ENCODE measurements at places on chromosomes 2 and 18.
A peak's percentile ranks its signal among the peaks of the same experiment; 100 is the strongest.

GRCh38 chr2:191264647-191265081 lies 19.5 kb downstream of the MYO1B start:
- DNase-seq: no peak

GRCh38 chr2:39660612-39661236 lies 5.0 kb upstream of the TMEM178A start:
- DNase-seq: no peak

GRCh38 chr18:74604774-74605173 lies 7.1 kb downstream of the ZNF407 start:
- DNase-seq: peak; percentile 23

- no peak for DNase-seq
These were observed 215.5 kb downstream of the NCKAP5 start for GRCh38 chr2:133352719-133353118.

DNA sequence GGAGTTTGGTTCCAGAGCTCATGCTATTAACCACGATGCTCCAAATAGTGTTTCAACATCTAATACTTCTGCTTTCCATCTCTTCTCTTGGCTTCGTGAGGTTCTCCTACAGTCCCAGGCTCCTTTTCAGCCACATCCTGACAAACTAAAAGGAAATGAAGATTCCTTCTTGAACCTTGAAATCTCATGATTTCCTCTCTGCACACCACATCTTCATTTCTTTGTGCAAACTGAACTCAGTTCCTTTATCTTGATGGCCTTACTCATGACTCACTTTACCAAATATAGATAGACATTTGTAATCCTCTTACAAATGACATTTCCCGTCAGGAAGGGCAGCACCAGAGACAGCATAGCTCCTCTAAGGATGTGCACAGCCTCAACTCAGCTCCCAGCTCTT lies 50.0 kb upstream of the ITGA4 start:
- DNase-seq: no peak

DNA sequence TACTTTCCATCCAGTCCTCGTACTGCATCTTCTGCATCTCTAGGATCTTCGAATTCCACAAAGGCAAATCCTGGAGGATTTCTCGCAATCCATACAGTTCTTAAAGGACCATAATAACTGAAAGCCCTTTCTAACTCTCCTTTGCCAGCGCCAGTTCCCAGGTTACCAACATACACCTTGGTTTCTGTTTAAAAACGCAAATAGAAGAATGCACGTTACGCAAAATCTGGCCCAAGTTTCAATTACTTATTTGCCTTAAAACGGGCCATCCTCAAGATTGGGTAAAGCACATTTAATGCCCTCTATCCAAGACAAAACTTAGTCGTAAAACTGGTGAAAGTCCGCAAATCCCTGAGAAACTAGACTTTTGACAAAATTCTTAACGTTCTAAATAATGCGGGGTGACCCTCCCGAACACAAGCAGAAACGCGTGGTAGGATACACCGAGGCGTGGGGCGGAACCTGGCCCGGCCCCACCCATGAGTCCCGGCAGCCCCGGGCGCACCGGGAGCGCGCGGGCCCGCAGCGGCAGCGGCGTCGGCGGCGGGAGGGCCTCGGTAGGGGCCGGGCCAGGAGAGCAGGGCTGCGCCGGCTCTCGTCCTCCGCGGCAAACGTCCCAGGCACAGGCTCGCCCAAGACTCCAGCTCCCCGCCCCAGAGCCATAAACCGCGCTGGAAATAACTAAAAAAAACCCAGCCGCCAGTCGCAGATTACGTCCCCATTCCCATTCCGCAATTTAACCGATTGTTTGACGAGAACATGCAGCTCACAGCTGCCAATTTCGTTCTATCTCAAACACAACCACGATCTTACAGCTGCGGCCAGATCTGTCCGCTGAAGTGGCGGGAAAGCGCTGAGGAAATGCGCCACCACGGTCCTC lies 910 bp downstream of the SRSF7 start:
- no peak for DNase-seq

DNA sequence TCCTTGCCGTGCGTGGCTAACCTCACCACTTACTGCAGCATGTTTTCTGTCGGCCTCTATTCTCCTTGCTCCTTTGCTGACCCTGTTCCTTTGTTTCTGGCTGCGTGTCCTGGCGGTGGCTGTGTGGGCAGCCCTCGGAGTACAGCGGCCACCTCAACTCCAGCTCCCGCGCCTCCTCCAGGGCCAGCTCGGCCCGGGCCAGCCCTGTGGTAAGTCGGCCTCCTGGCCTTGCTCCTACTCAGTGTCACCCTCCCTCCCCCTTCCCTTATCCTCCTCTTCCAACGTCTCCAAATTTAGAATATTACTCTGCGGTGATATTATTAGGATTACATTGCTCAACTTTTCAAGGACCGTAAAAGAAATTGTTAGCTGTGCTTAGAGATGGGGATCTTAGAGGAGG lies 59.5 kb upstream of the RBM44 start:
- no peak for DNase-seq

DNA sequence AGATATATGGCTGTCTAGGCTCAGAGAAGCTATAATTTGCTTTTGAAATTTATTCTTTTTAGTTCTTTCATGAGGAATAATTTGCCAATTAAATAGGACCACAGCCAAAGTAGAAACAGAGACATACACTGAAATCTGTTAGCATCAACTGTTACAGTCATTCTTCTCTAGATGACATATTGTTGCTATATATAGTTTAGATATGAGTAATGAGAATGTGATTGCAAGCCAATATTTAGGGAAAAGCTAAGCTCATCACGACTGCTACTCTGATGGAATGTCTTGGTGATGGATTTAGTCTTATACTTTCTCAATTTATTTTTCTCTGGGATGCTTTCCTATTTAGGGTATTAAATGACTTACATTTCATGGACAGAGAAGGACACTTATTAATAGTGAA lies 259.1 kb downstream of the LNPK start:
- no peak for DNase-seq

DNA sequence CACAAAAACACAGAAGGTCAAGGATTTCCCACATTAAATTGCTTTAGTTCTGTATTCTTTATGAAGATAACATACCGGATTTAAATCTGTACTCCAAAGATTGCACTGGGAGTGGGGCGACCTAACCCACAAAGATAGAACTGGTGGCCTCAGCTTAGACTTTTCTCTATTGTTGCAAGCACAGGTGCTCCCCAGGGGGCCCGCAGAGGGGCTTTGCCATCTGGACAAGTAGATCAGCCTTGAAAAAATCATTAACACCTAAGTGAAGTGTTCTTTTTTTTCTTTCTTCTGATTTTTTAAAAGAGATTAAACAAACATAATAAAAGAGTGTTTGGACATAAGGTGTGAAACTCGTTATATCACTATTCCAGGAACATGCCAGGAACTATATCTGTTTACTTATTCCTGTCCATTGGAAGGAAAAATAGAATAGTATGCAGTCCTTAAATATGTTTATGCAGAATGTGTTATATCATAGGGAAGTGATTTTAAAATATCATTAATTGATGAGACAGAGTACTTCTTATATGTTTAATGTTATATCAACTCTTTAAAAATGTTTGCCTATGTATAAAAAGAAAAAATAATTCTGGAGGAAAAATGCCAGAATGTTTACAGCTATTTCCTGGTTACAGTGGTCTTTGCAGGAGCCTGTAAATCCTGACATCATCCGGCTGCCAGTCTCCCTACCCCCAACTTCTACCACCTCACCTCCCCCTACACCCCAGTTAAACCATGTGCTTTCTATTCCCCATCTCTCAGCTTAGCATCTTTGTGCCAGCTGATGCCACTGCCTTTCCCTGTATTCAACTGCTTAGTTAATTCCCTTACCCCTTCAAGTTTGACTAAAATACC lies 679.2 kb downstream of the CNTNAP5 start:
- no peak for DNase-seq

GRCh38 chr2:156476850-156477206 lies 40.6 kb downstream of the GPD2 start:
- no peak for DNase-seq

GRCh38 chr2:53220969-53221368 lies 546.6 kb upstream of the CHAC2 start:
- no peak for DNase-seq

DNA sequence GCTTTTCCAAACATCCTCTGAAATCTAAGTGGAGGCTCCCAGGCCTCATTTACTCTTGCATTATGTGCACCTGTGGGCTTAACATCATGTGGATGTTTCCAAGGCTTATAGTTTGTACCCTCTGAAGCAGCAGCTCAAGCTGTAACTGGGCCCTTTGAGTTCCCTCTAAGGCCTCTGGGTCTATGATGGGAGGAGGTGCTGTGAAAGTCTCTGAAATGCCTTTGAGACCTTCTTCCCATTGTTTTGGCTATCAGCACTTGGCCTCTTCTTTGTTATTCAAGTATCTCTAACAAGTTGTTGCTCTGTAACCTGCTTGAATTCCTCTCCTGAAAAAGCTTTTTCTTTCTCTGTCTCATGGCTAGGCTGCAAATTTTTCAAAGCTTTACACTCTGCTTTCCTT lies 58.1 kb upstream of the MYT1L start:
- no peak for DNase-seq

DNA sequence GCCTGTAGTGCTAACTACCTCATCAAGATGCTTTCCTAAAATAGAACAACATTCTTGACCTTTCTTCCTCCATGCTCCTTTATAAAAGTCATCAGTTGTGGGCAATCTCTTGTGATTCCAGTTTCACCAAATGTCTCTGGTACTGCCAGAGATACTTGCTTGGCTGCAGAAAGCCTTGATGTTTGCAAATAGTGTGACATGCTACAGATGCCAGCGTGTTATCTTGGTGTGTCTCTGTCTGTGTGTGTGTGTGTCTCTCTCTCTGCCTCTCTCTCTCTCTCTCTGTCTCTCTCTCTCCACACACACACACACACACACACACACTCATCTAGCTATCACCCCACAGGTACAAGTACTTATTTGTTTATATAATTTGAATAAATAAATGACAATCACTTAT lies 146.9 kb downstream of the CCDC102B start:
- DNase-seq: no peak

- DNase-seq: no peak
These were observed 134.2 kb downstream of the SMAD7 start for GRCh38 chr18:48816554-48816953.

- DNase-seq: no peak
These were observed 203.8 kb downstream of the RDH14 start for GRCh38 chr2:18356676-18357075.

GRCh38 chr2:130798472-130799218 lies 38.1 kb upstream of the ARHGEF4 start:
- no peak for DNase-seq

DNA sequence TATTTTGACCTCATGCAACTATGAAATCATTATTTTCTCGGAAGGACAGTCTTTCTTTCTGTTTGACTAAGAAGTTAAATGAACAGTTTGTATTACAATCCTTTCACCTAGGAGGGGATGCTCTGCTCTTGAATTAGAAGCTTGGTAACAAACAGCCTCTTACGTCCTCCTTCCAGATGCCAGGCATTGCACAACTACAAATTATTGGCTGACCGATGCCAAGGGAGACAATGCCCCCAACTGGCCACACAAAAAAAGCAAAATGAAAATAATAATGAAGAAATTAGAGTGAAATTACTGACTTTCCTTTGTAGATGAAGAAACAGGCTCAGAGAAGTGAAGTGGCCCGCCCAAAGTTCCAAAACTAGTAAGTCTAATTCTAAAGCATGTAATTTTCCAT lies 177.9 kb downstream of the CYRIA start:
- peak; percentile 3 for DNase-seq

Data from AG09319 (cell line).